ENCODE measurements at places on chromosomes 4 and X.

- DNase-seq, result no peak
Measured at GRCh38 chr4:111400741-111401140, 744.5 kb upstream of the FAM241A start.

DNA sequence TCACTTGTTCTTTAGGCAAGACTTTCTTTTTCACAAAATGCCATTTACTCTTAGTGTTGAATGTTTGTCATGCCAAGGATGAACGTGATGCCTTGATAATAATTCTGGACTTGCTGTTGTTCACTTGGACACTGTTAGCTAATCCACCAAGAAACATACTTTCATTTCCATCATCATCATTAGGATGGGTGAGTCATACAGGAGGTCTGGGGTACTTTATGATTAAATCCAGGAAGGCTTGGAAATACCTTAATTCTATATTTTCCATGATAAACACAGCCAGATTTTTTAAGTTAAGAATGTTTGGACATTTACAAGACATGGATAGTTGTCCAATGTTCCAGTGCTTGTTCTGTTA, 260.7 kb upstream of the GIMD1 start:
- DNase-seq, result no peak

DNA sequence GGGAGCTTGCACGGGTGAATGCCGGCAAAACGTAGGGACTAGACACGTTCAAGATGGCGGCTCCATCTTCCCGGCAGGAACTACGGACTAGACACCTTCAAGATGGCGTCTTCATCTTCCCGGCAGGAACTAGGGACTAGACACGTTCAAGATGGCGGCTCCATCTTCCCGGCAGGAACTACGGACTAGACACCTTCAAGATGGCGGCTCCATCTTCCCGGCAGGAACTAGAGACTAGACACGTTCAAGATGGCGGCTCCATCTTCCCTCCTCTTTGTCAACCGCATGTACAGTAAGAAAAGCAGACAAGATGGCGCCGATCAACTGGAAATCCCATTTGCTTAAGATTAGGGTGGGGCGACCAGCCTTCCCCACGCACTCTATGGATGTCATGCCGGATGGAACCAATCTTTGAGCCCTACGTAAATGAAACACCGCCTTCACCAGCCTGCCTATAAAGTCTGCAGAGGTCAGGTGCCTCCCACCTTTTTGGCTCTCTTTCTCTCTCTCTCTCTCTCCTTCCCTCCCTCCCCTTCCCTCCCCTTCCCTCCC, 222.4 kb downstream of the CRLF2 start:
- no peak for DNase-seq

GRCh38 chr4:121827853-121828252, 4.2 kb upstream of the CCNA2 start:
- no peak for DNase-seq

DNA sequence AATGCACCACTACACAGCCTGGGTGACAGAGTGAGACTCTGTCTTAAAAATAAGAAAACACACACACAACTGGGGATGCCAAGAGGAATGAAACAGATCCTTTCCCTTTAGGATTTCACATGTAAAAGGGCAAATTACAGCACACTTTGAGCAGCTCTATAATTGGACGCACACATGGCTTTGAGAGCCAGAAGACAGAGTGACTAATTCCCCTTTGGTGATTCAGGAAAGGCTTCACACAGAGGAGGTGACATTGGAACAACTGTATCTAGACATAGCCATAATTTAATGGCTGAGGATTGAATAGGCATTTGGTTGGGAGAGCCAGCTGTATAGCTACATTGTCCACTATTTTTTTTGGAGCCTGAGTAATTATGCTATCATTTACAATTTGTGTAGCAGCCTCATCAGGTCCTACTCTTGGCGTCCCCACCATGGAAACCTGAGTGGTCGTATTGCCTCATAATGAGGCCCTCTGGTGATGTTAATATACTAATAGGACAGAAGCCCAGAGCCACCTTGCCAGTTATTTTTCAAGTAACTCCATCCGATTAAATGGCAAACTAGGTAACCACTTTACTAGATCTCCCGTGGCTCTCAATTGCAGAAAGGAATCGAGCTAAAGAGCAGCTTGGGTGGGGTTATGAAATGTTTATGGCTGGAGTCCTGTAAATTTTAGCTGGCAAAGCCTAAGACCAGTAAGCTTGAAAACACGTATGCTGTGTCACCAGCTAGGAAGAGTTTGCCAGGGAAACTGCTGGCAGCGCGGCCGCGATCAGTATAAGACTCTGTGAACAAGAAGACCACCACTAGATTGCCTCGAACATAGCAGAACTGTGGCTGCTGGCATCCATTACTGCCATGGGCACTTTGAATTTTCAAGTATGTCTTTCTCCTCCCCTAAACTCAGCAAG, 8.5 kb upstream of the PPEF1 start:
- no peak for DNase-seq

GRCh38 chrX:7085879-7086278, 61.6 kb upstream of the STS start:
- DNase-seq, result no peak

DNA sequence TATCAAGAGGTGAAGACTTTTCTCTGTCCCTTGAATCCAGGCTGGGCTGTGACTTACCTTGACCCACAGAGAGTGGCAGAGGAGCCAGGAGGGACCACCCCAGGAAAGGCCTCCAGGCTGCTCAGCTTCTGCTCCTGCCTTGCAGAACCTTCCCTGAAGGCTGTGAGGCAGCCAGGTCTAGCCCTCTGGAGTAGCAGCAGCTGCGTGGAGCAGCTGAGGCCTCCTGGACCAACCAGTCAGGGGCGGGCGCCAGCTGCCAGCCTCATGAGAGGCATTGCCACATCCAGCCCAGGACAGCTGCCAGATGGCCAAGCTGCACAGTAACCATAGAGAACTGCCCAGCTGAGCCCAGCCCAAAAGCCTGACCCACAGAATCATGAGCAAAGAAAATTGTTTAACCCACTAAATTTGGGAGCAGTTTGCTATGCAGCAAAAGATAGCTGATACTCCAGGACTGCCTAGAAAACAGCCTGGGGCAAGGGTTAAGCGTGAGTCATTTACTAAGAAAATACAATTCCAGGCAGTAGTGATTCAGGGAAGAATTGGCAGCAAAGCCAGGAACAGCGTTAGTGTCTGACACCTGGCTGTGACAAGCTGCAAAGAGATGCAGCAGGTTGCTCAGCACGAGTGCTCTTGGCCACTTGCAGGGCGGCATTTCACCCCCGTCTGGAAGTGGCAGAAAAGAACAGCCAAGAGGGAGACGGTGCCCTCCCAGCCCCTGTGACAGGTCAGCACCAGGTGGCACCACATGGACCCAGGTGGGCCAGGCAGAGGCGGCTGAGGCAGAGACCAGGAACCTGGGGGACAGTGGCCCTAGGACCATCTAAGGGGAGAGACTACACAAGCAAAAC, 14.7 kb upstream of the PDE6B start:
- DNase-seq, result no peak

- DNase-seq, result no peak
Measured at GRCh38 chrX:141941234-141941633, 37.5 kb downstream of the MAGEC1 start.

DNA sequence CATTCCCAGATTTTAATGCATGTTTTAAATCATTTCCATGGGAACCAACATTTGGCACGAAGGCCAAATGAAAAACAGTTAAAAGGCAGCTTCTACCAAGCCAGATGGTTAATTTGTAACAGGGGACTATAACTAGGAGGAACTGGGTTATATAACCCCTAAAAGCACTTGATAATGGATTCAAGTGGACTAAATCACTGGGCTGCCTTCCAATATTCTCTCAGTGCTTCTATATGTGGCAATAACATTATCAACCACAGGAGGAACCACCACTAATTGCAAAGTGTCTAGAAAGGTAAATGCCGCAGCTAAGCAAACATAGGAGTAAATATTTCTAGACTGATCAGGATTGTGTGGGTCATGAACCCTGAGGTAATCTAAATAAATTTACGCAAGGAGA, 391.5 kb downstream of the UBE2NL start:
- no peak for DNase-seq
